ENCODE measurements at places on chromosomes 7 and 10.
A peak's percentile ranks its signal among the peaks of the same experiment; 100 is the strongest.

GRCh38 chr10:47104786-47105385 lies 193.7 kb downstream of the PTPN20 start:
- DNase-seq, result no peak

DNA sequence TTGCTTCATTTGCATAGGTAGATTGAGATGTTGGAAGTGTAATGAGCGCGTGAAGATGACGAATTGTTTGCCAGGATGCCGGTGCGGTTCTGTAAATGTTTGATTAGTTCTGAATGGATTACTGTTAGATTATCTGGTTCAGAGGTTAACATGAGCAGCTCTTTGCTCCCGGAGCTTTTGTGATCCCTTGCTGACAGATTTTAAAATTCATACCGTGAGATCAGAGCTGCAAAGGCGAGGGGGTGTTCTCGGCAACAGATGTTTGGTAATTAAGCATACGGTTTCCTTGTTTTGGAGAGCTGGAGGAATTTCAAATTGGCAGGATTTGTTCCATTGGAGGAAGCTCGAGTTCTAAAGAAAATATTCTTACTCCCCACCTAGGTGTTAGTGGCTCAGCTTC lies 237.8 kb upstream of the GPR26 start:
- no peak for DNase-seq

- no peak for DNase-seq
Measured at GRCh38 chr10:28681291-28681763, 4.0 kb downstream of the BAMBI start.

- DNase-seq, result no peak
Measured at GRCh38 chr7:130366564-130366963, 13.7 kb upstream of the CPA1 start.

DNA sequence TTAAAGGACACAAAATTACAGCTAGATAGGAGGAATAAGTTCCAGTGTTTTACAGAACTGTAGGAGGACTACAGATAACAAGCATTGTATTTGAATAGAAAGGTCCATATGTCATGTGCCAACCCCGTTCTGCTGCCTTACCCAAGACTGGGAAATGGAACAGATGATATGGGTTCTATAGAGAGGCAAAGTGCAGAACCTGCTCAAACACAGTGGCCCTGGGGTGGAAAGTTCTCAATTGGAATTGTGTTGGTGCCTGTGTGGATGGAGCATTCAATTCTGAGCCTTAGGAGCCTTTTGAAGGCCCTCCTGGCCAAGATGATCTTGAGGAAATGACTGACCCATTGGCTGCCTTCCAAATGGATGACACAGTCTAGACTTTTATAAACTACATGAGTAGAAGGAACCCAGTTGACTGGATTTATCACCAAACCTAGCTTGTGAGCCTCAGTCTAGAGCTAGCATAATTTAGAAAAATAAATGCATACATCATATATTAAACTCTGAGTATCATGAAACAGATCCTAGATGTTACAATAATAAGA lies 4.1 kb upstream of the PRSS1 start:
- DNase-seq, result peak; percentile 33

DNA sequence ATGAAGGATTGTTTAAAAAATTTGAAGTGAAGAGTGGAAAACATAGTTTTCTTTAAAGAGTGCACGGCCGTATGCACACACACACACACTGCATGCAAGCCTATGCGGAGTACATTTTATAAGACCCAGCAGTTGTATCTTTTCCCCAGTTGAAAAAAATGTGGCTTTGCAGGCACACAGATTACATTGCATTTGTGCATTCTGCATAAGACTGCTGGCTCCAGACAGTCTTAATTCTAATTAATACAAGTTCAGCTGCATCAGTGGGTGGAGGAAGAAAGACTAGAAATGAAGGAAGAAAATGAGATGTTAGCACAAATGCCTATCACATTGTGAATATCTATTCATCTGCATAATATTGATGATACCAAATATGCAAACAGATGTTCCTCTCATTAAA lies 79.6 kb downstream of the FAM204A start:
- no peak for DNase-seq

DNA sequence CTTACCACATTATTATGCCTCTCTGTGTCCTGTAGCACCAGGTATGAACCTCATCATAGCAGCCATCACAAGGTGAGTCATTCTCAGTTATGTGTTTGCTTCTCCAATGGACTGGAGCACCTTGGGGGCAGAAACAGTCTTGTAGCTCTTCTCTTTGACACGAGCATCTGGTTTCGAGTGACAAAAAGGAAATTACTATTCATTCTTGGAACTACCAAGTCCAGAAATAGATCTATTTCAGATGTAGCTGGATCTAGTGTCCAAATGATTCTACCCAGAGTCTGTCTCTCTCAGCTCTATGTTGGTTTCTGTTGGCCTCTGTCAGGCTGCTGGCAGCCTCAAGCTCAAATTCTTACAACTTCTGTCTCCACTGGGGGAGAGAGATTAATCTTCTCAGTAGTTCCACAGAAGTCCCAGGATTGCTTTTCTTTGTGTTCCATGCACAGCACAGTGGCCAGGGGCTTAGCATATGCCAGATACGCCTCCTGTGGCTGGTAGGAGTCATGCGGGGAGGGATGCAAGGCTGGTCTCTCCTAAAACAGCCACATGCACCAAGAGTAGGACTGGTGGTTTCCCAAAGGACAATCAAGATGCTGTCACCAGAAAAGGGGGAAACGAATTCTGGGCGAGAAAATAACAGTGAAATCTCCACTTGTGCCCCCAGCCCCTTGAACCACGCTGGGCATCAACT lies 37.2 kb upstream of the PAPSS2 start:
- DNase-seq, result no peak

- no peak for DNase-seq
Measured at GRCh38 chr10:103856797-103857170, 1.4 kb upstream of the SH3PXD2A start.

GRCh38 chr7:133789974-133790373 lies 337.2 kb upstream of the LRGUK start:
- no peak for DNase-seq

GRCh38 chr7:79282070-79282694 lies 171.3 kb downstream of the MAGI2 start:
- DNase-seq, result peak; percentile 71
